Stimulated activated CD8-positive, alpha-beta memory T cell treated with anti-CD3 and anti-CD28 coated beads, Interleukin-7, amount 100 ng/mL, for 1 hour (primary cell): ENCODE measurements at places on chromosomes 3 and 15.

- no peak for DNase-seq
These were observed 38.4 kb upstream of the RBM5 start for GRCh38 chr3:50050361-50050760.

DNA sequence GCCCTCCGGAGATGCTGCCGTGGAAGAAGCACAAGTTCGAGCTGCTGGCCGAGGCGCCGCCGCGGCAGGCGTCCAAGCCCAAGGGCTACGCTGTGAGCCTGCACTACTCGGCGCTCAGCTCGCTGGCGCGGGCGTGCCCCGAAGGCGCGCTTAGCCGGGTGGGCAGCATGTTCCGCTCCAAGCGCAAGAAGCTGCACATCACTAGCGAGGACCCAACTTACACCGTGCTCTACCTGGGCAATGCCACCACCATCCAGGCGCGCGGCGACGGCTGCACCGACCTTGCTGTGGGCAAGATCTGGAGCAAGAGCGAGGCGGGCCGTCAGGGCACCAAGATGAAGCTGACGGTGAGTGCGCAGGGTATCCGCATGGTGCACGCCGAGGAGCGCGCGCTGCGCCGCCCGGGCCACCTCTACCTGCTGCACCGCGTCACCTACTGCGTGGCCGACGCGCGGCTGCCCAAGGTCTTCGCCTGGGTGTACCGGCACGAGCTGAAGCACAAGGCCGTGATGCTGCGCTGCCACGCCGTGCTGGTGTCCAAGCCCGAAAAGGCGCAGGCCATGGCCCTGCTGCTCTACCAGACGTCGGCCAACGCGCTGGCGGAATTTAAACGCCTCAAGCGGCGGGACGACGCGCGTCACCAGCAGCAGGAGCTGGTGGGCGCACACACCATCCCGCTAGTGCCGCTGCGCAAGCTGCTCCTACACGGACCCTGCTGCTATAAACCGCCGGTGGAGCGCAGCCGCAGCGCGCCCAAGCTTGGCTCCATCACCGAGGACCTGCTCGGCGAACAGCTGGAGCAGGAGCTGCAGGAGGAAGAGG, 1.3 kb downstream of the FAM43A start:
- DNase-seq, result no peak

DNA sequence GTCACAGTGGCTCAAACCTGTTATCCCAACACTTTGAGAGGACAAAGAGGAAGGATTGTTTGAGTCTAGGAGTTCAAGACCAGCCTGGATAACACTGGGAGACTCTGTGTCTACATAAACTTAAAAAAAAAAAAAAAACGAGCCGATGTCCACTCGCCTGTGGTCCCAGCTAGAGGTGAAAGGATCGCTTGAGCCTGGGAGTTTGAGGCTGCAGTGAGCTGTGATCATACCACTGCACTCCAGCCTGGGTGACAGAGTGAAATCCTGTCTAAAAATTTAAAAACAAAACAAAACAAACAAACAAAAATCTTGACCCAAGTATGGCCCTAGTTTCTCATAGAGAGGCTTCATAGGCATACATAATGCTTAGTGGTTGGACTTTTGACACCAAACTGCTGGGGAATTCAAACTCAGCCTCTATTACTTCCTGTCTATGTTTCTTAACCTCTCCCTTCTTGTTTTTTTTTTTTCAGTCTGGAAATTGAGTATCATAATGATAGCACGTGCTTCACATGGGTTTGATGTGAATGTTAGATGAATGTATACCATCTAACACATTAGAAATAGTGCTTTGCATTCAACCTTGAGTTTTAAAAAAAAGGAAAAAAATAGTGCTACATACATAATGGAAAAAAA, 46.4 kb upstream of the CAPN7 start:
- no peak for DNase-seq

- no peak for DNase-seq
These were observed 240.8 kb downstream of the NR1D2 start for GRCh38 chr3:24185738-24186384.

GRCh38 chr3:127777921-127778656, 44.2 kb downstream of the MGLL start:
- no peak for DNase-seq

GRCh38 chr3:119741657-119742590, 39.1 kb downstream of the CFAP91 start:
- DNase-seq, result no peak

- DNase-seq, result no peak
These were observed 36.7 kb downstream of the CMTM7 start for GRCh38 chr3:32428092-32429068.

GRCh38 chr15:49096090-49096750, 50.0 kb upstream of the SECISBP2L start:
- no peak for DNase-seq

DNA sequence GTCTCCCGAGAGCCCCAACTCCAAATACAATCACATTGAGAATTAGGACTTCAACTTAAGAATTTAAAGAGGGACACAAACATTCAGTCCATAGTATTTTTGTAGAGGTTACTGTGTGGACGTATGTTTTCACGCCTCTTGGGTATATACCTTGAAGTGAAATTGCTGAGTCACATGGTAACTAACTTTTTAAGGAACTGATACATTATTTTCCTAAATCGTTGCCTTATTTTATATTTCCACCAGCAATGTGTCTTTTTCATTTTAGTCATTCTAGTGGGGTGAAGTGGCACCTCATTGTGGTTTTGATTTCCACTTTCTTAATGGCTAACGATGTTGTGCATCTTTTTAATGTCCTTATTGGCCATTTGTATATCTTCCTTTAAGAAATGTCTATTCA, 11.8 kb downstream of the PARP15 start:
- DNase-seq, result no peak

DNA sequence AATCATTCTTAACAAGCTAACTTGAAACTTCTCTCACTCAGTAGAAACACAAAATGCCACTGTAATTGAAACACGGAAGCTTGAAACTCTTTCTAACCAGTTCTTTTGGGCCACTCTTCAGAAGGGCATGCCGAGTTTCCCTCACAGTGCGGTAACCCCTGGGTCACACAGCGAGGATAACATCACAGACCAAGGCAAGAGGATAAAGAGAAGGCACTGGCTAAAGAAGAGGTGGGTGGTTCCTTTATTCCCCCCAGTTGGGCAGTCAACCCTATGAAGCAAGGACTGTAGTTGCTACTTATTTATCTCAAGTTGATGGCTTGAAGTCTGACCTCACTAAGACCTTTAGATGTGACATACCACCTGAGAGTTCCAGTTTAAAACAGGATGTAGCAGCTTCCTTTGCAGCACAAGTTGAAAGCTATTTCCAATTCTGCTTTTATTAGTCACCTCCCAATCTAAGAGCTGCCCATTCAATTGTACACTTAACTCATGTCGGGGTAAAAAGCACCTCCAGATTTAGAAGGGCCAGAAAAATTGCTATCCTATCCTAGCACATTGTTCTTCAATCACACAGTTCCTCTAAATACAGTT, 272.4 kb downstream of the TIGIT start:
- DNase-seq, result no peak

DNA sequence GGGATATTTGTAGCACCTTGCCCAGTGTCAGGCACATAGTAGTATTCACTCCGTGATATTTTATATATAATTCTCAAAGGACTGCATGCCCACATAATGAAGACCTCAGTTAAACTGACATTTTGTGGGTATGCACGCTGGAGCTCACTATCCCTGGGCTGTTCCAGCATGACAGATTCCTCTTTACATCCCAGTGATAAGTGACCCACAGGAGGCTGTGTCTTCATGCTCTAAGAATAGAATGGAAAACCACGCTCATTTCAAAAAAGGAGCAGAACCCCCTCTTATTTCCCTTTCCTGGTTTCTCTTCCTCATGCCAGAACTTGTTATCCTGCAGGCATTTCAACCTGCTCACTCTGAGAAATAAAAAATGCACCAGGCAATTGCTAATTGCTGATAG, 717.5 kb downstream of the AGBL1 start:
- DNase-seq, result no peak

DNA sequence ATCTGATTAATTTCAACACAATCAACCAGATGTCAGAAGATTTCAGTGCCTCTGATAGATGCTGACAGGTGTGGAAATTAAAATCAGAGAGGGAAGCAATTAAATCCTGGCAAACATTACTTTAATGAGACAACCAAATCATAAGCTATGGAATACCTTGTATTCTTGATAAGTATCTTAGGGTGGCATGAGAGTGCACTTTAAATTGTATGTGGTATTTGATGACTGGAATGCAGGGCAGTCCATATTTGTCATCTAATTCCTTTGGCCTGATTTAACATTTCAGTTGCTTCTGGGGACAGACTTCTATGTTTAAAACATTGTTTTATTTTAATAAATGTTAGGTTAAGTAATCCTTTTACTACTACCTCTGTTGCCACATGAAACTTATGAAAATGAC, 184.1 kb downstream of the LPP start:
- no peak for DNase-seq

GRCh38 chr3:69197922-69198530, 75.6 kb upstream of the LMOD3 start:
- peak; percentile 35 for DNase-seq

GRCh38 chr15:22913646-22914380, 66.4 kb downstream of the CYFIP1 start:
- DNase-seq, result no peak

GRCh38 chr15:32861761-32862160, 144.0 kb downstream of the GREM1 start:
- DNase-seq, result no peak

- DNase-seq, result no peak
These were observed 108.1 kb downstream of the RSRC1 start for GRCh38 chr3:158217992-158218391.

DNA sequence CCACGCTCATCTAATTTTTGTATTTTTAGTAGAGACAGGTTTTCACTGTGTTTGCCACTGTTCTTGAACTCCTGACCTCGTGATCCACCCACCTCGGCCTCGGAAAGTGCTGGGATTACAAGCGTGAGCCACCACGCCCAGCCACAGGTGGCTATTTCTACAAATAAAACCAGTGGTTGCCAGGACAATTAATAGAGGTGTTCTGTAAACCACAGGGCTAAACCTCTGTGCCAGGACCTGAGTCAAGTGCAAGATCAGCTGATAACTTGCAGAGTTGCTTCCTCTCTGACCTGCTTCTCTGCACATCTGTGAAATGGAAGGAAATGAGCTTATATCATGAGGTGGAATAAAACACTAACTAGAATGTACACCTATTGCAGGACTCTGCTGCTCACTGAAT, 72.8 kb downstream of the CD200R1L start:
- DNase-seq, result no peak

DNA sequence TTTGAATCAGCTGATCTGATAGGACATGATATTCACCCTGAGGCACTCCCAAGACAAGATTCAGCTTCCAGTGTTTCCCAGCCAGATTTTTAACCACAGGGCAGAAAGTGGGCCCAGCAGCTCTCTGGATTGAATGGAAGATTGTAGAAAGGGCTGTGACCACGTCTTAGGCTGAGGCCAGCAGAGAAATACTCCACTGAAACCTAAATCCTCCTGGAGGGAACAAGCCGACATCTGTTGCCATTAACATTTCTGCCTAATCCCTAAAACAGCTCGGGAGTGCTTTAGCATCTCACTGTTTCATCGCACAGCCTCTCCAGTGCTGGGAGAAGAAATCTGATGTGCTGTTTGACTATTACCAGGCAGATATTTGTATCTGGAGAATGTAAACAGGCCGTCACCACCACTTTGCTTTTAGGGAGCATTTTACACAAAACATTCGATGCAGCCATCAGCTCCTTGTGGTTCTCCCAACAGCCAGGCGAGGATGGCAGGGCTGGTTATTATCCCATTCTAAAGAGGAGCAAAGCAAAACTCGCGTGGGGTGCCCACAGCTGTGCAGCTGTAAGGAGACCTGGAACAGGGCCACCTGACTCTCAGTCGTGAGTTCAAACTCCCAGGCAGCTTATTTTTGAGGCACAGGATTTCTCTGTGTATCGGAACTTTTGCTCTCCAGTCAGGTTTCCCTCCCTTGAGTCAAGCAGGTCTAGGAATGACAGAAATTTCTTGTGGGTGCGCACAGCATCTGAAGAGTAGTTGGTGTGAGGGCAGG, 117.4 kb downstream of the LIPC start:
- DNase-seq, result no peak

DNA sequence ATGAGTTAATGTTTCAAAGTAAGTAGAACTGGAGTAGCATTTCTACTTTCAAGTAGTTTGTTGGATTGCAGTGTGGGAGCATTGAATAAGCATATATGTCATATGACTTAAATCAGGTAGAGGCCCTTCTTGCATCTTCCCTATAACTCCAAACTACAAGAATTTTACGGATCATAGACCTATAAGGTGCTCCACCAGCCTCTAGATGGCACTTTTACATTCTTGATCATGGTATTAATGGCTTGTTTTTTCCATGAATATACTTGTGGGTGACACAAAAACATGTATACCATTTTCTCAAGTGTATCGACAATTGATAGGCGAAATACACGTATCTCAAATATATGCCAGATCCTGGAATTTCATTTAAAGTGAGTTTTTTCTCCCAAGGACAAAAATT, 311.1 kb downstream of the ZPLD1 start:
- DNase-seq, result no peak

GRCh38 chr15:37941779-37942178, 7.3 kb downstream of the TMCO5A start:
- DNase-seq, result no peak

DNA sequence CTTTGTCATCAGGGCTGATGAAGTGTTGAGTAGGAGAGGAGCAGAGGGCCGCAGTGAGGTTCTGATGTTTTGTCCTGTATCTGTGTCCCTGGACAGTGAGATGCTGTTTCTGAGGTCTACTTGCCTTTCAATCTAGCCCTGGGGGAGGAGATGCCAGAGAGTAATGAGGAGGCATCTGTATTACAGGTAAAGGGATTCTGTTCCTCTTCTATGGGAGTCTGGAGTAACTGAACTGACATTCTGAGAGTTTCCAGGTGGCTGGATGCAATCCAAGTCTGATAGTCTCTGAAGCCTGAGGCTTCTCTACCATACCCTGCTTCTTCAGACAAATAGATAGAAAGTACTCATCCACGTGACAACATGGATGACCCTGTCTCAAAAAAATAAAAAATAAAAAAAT, 60.9 kb downstream of the IL12A start:
- DNase-seq, result no peak

DNA sequence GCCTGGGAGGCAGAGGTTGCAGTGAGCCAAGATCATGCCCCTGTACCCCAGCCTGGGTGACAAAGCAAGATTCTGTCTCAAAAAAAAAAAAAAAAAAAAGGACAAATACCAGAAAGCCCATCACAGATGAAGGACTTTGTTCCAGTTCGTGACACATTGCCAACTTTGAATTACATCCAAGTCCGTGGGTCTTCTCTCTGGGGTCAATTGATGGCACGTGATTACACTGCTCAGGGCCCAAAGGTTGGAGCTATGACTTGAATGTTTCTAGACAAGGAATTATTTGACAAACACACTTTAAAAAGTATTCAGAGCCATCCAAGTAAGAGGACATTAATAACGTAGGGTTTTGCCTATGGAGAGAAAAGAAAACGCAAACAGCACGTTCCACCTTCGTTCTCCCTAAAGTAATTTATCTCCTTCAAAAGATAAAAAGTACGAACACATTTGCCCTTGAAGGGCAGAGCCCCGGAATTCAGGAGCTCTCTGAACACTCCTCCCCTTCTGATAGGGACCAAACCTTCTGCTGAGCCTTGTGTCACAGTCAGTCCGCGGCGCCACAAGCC, 31.3 kb upstream of the ST3GAL6 start:
- DNase-seq, result no peak
